ENCODE measurements at places on chromosomes 4 and X.

GRCh38 chr4:11037637-11038036, 353.1 kb upstream of the CLNK start:
- DNase-seq = no peak

DNA sequence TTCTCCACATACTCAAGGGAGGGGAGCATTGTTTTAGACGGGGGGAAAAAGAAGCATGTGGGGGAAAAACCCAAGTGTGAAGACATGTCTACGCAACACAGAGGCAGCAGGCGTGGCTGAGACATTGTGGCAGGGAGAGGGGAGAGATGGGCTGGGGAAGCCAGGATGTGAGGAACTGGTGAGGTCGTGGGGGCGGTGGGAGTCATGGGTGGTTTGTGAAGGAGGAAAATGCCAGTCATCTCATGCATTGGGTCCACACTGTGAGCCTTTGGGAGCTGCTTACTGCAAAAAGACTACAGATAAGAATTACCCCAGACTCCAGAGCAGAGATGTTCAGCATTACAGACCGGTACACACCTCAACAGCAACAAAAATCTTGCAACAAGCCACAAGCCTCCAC, 2.1 kb downstream of the JAKMIP1 start:
- DNase-seq = no peak

- no peak for DNase-seq
These were observed 89.4 kb downstream of the AFF1 start for GRCh38 chr4:87024201-87024600.

- no peak for DNase-seq
These were observed 276.3 kb downstream of the STPG2 start for GRCh38 chr4:97866821-97867556.

DNA sequence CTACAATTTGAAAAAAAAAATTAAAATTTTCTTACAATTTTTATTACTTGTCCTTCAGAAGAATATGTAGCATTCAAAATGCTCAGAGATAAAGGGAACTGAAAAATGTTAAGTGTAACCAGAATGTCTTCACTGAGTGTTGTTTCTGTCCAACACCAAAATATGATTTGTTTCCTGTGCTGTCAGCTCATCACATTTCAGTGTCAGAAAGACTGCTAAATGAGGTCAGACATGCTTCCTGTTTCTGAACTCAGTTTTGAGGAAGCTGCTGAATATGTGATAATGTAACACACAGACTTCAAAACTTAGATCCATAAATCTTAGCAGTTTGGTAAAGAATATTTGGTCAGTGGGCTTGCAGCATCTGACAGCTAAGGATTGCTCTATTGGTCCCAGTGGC, 1849.7 kb downstream of the PCDH7 start:
- DNase-seq = no peak
